ENCODE measurements at places on chromosomes 12 and 14.

DNA sequence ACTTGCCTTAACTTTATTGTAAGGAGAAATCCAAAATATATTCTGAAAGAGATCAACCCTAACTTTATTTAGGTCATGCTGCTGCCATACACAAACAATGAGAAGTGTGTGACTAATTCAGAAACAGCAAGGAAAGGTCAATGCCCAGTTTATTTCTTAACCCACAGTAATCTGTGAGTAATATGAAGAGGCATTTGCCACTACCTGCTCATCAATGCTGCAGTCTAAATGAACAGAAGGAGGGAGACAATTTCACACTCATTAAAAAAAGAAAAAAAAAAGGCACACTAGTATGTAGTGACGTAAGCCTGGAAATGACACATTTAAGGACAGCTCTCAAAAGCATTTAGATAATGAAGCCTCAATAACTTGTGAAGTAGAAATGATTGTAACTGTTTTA, 90.5 kb upstream of the FOXN3 start:
- DNase-seq: peak; percentile 93

DNA sequence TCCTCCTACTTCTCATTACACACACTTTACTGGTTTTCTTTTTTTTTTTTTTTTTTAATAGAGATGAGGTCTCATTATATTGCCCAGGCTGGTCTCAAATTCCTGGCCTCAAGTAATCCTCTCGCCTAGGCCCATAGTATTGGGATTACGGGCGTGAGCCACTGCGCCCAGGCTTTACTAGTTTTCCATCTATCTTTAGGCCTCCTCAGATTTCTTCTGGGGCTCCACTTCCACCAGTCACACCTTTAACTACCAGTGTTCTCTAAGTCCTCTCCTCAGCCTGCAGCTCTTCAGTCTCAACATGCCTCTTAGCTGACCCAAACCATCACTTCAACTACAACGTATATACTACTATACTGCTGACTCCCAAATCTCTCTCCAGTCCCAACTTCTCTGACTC, 10.4 kb downstream of the R3HDM2 start:
- DNase-seq: no peak

- DNase-seq: no peak
These were observed 8.6 kb upstream of the USP15 start for GRCh38 chr12:62251609-62251958.

DNA sequence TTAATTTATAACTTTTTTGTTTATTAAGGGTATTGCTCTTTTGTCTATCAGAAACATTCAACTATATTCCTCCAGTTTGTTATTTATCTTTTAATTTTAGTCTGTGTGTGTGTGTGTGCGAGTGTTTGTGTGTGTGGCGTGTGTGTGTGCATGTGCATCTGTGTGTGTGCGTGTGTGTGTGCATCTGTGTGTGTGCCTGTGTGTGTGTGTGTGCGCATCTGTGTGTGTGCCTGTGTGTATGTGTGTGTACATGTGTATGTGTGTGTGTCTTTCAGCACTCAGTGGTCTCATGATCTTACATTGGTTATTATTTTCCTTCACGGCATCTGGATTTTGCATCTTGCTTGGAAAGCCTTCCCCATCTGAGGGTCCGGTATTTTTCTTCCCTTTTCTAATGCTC, 281.1 kb upstream of the RTL1 start:
- DNase-seq: no peak

DNA sequence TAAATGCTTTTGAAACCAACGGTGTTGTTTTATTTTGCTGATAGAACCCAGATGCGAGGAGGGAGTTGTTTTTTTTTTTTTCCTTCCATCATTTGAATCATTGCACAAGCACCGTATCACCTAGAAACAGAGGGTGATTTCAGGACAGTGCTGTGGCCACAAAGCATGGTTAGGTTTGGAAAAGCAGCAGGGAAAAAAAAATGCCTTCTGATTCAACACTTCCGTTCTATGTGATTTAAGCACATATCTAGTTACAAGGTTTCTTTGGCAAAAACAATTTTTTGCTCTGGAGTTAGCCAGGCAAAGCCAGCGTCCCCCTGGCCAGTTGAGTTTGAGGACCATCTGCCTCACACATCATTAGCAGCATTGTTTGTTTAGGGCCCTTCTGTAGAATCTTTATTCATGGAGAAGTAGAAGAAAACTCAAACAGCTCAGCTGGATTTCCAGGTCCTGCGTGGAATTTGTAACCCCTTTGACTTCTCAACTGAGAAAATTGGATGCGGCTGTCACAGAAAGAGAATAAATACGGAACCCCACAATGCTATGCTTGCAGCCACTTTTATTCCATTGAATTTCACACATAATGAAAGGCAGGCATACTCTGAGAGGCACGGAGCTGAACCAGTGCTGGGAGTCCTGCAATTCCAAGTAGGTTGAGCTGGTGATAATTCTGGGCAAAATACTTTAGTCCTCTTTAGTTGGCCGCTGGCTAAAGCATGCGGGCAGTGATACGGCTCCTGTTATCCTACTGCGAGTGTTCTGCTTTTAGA, 17.0 kb upstream of the WNT5B start:
- peak; percentile 73 for DNase-seq

GRCh38 chr12:71007020-71007419, 86.5 kb upstream of the PTPRR start:
- DNase-seq: no peak

DNA sequence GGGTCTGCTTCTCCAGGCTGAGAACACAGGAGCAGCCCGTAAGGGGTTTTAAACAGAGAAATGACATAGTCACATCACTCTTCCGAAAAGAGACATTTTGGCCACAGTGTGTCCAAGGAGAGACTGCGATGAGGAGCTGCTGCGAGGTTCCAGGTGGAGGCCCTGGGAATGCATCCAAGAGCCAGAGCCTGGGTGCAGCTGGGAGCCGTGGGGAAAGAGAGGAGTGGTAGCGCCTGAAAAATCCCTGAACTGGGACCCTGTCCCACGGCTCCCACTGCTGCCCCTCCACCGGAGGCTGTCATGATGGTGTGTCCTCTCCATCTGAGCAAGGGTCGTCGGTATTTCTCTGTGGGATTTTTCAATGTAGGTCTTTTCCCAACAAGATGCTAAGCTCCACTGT, 146.9 kb downstream of the BCL11B start:
- DNase-seq: no peak

GRCh38 chr12:95130096-95130495, 56.7 kb upstream of the NR2C1 start:
- peak; percentile 25 for DNase-seq

All from EL (cell line).